Bone marrow (tissue), 2 donors: ENCODE measurements at places on chromosomes 7 and 10.
A peak's percentile ranks its signal among the peaks of the same experiment; 100 is the strongest.

GRCh38 chr10:74322565-74322964, 171.5 kb downstream of the ADK start:
- no peak for DNase-seq

DNA sequence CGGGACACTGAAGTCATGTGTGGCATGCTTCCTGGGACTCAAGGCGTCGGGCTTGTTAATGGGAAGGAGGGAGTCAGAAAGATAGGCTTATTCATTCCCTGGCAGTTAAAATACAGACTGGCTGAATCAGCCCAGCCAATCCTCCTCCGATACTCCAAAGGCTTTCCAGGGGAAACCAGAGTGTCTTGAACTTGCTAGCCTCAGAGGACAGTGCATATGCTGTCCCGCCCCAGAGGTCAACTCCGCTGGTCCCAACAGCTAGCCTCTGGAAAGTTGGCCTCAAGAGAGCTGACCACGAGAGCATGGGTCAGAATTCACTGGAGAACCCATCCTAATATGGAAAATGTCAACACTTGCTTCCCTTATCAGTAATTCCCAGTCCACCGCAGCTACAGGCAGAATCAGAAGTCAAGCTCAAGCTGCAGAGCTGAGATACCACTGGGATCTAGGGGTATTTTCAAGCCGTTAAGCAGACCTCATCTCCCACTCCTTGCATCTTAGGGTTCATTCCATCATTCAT, 43.0 kb downstream of the ELMO1 start:
- DNase-seq, result no peak

DNA sequence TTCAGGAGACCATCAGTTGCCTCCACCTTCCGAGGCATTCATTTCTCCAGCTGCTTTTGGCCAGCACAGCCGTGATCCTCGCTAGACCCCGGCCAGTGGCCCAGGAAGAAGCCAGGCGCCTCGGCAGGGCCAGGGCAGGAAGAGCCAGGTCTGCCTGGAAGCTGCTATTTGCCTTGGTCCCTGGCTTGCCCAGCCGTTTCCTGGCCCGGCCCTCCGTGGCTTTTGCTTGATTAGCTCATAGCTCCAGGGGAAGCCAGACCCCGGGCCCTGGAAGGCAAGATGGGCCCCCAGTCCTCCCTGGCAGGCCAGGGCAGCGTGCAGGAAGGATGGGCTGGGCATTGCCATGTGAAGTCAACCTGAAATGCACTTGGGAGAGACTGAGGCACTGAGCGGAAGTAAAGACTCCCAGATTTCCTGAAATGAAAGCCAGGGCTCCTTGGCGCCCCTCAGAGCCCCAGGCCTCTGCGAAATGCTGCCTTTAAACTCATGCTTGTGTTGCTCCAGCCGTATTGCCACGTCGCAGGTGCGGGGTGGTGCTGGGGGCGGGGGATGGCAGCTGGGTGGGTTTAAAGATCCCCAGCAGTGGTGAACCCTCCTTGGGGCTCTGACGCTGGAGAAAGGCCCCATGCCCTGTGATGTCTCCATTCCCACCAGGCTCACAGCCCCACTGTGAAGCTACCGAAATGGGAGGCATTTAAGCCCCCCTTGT, 160.6 kb downstream of the GRK5 start:
- DNase-seq, result no peak

- DNase-seq, result no peak
Measured at GRCh38 chr7:27163288-27164044, 1.9 kb downstream of the HOXA9 start.

DNA sequence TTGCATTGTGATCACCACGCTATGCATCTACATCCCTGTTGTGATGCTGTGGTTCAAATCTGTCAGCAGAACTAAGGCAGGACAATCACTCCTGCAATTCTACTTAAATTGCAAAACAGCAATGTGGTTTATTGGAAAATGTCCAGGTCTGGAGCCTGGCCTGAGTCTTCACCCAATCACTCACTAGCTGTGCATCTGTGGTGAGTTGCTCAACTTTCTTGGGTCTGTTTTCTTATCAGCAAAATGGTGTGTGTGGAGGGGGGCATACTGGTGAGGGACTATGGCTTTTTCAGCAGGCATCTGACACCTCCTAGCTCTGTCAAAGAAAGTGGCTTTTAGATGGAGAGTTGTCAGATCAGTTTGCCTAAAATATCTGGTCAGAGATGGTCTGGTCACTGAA, 108.3 kb upstream of the FEZF1 start:
- DNase-seq, result no peak

DNA sequence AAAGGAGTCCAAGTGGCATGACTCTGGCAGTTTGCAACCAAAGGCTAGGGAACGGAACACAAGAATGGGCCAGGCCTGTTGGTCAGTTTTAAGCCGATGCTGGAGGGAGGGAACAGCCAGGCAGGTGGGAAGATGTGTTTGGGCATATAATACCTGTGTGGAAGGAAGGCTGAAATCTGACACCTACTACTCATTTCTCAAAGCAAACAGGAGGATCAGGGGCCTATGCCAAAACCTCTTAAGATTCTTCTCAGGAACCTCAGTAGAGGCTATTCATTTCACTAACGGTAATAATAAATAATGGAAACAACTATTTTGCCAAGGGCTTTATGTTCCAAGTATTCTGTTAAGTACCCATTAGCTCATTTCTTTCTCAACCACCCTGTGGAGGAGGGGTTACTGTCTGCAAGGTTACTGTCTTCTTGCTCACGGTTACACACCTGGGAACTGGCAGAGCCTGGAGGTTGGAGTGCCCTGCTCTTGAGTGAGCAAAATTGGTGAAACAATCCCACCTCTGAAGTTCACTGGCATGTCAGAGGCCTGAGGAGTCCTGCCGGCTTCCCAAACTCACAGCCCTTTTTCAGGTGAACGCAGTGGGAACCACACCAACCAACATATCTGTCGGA, 35.5 kb downstream of the GOT1 start:
- no peak for DNase-seq

DNA sequence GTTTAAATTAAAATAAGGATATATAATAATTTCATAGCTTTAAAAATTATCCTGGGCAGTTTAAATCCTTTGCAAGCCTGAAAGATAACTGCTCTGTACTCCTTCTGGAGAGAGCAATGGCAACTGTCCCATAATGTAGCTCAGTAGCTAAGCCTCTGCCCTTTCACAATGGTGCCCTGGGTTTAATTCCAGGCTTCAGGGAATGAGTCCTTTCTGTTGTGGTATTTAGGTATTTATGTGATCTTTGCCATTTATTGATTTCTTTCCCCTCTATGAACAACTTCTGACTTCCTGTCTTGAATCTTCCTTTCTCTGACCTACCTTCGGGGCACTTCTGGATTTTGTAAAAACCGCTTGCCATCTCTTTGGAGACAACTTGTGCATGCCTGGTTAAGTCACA, 773.2 kb downstream of the IPMK start:
- no peak for DNase-seq

DNA sequence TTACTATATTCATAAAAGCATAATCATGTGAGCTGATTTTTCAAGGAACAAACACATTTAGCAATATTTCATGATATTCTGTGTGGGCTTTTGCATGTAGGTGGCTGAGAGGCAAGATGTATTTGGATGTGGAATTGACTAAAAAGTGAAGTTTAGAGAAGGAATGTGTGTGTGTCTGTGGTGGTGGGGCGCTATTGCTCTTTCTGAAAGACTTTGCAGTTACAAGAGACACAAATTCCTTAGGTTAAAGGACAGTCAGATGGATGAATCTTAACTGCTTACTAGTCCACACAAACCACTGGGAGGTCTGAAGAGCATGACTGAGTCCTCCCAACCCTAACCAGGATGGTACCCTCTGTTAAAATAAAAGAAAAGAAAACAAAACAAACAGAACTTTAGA, 200.1 kb downstream of the SDHAF3 start:
- DNase-seq, result no peak

- no peak for DNase-seq
Measured at GRCh38 chr7:47648275-47648925, 66.5 kb upstream of the TNS3 start.

GRCh38 chr10:79374312-79375191, 27.3 kb downstream of the PPIF start:
- DNase-seq, result peak; percentile 42

DNA sequence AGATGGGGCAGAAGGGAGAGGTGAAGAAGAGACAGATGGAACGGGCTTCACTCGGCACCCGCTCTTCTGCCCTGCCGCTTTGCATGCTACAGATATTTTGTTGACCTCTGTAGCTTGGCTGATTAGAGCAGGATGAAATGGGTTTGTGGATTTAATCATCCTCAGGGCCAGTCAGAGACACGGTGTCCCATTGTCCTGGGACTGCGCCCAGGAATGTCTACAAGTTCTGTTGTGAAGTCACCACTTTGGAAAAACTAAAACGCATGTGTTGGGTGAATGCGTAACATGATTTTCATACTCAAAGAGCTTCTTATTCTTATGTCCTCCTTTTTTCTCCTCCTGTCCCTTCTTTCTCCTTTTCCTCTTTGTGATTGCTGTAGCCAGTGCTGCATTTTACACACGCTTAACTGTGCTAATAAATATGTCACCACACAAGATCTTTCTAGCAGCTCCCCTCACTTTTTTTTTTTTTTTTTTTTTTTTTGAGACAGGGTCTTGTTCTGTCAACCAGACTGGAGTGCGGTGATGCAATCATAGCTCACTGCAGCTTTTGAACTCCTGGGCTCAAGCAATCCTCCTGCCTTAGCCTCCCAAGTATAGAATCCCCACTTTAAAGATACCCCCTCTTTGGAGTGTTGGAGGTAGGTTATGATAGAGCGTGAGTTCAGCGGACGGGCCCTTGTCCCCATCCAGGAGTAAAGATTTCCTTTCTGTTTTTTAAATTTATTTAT, 3.4 kb downstream of the CPA4 start:
- DNase-seq, result no peak

GRCh38 chr7:116576350-116577319, 51.8 kb downstream of the CAV1 start:
- DNase-seq, result no peak

- no peak for DNase-seq
Measured at GRCh38 chr10:57162231-57162630, 801.2 kb upstream of the ZWINT start.

- no peak for DNase-seq
Measured at GRCh38 chr7:101628522-101628921, 574 bp downstream of the MYL10 start.

DNA sequence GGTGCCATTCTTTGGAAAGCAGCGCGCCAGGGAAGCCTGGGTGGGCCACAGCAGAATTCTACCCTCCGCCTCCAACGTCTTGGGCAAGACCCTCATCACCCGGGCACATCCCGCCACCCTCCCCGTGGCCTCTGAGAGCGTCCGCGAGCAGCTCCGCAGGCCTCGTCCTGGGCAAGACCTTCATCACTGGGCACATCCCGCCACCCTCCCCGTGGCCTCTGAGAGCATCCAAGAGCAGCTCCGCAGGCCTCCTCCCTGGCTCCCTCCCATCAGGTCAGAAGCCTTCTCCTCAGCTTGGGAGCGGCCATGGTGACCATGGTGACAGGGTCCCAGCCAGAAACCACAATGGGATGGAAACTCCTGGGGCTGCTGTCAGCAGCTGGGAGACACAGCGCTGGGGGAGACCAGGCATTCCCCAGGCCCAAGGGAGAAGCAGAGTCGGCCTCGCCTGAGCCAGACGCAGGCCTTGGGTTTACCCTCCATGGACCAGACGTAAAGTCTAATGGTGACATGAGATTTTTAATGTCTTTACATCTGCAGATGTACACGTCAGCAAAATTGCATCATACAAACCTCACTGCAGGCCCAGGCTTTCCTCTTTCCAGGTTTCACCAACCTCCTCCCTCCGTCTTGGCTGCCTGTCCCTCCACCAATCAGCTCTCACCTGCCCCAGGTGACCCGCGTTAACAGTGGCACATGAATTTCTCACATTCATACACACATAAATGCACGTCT, 55.1 kb upstream of the PPP2R2D start:
- no peak for DNase-seq

DNA sequence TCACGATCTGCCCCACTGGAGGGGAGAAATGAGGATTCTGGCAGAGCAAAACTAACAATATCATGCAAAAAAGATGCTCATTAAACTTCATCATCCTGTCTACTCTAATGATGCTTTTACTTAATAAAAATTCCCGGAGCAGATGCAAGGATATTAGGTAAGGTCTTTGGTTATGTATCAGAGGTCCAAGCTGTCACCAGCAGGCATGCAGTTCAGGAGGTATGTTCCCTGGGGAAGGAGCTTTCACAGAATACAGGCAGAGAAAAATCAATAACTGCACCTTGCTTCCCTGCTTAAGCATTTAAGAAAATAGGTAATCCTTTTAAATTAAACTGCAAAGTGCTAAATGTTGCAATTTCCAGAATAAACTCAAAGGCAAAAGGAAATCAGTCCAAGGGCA, 81.6 kb upstream of the C1QL3 start:
- DNase-seq, result no peak

GRCh38 chr7:45446195-45446944, 127.8 kb upstream of the ADCY1 start:
- DNase-seq, result no peak

DNA sequence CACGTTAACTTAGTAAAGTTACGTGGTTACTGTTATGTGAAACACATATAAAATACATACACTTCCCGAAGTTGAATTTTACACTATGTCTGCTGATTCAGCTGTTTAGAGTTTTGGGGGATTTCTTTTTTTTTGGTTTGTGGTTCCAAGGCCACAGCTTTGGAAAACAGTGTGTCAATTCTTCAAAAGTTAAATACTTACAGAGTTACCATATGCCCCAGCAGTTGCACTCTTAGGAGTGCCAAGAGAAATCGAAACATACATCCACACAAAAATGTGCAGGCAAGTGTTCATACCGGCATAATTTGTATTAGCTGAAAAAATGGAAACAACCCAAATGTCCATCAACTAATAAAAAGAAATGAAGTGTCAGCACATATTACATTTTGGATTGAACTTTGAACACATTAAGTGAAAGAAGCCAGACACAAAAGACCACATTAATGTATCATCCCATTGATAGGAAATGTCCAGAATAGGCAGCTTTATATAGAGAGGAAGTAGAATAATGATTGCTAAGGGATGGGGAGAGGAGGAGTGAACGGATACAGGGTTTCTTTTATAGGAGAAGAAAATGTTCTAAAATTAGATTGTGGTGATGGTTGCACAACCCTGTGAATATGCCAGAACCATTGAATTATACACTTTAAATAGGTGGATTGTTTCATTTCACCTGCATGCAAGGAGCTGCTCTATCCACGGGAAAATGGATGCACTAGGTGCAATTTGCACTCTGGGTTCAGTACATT, 17.6 kb downstream of the APBB1IP start:
- DNase-seq, result no peak

DNA sequence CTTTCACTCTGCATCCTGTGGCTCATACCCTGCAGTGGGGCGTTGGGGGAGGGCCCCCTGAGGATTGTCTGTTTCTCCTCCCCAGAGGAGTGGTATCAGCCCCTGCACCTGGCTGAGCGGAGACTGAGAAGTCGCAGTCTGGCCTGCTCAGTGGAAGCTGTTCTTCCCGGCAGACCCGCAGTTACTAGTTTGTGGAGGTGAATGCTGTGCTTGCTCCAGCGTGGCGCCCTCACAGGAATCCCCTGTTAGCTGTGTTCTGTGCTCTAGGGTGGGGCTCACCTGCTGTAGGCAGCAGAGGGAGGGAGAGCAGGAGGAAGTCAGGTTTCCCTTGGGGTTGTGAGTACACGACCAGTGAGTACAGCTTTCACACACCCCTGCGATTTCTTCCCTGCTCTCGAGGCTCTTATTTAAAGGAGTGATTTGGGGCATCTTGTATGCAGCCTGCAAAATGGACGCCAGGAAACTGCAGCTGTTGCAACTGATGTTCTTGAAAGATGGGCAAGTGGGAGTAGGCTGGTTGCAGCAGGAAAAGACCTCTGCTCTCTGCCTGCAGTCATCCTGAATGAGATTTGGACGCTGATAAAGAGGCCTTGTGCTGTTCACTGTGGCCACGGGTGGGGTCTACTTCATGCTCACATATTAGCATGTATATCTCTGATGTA, 66.4 kb downstream of the HK1 start:
- no peak for DNase-seq
